Mucosa of descending colon (tissue), 3 donors: ENCODE measurements at places on chromosomes 6 and 20. TPM values are rescaled to one million over a fixed set of nuclear protein-coding genes. Genes with fewer than 3 reads are reported as not detected.

GRCh38 chr6:108492131-108492766 is 68.5 kb upstream of the FOXO3 start:
- no peak for DNase-seq

TNFRSF6B gene
- not detected for total RNA-seq

GRCh38 chr20:35617397-35618262 is 2.0 kb downstream of the SPAG4 start:
- peak; percentile 72 for DNase-seq

- DNase-seq: no peak
Measured at GRCh38 chr6:117776441-117776840, 101.2 kb downstream of the NUS1 start.

GRCh38 chr20:32436142-32436861 is 78.2 kb downstream of the ASXL1 start:
- DNase-seq: no peak

GRCh38 chr6:93341900-93342613 is 77.3 kb downstream of the EPHA7 start:
- no peak for DNase-seq

- no peak for DNase-seq
Measured at GRCh38 chr6:1667012-1667804, 57.5 kb downstream of the FOXC1 start.
